Forelimb muscle (tissue), 1 donor: ENCODE measurements at places on chromosomes 4 and X.

DNA sequence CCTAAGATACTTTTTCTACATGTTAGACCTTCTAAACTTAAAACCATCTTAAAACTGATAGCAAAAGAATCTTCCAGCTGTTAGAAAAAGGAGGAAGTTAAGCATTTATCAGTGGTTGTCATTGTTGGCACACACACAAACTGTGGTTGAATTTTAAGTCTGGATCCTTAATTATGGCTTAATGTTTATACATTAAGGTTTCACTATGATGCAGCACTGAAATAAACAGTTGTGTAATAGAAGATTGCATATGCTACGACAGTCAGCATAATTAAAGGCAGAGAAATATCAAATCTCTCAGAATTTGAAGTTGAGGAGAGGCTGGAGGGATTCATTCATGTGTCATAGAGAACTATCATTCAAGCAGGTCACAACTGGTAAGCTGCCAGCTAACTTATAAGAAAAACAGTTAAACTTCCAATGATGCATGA is 32.3 kb downstream of the ADGRA3 start:
- no peak for DNase-seq

DNA sequence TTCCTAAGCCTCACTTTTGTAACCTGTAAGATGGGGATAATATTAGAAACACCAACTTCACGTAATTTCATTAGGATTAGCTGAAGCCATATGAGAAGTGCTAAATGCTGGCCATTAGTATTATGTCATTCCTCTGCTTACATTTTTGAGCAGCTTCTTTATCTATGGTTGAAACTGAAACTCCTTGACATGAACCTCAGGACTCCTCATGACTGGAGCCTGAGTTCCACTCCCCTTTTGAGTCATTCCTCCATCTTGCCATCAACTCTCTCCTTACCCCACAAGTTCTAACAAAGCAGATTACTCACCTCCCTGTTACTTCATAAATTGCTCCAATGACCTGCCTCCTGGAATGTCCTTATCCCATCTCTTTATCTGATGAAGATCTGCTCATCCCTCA is 123.2 kb upstream of the KCNIP4 start:
- no peak for DNase-seq

- DNase-seq: no peak
These were observed 7.1 kb downstream of the CCDC160 start for GRCh38 chrX:134244043-134244442.

DNA sequence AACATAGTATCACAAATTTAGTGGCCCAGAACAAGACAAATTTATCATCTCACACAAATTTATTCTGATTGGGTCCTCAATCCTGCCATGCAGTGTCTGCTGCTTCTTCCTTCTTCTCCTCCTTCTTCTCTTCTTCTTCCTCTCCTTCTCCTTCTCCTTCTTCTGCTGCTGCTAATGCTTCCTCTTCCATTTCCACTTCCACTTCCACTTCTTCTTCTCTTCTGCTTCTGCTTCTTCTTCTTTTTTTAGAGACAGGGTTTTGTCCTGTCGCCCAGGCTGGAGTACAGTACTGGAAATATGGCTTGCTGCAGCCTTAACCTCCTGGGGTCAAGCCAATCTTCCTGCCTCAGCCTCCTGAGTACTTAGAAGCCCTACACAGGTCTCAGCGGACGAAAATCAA is 37.5 kb downstream of the FGFBP1 start:
- DNase-seq: no peak

DNA sequence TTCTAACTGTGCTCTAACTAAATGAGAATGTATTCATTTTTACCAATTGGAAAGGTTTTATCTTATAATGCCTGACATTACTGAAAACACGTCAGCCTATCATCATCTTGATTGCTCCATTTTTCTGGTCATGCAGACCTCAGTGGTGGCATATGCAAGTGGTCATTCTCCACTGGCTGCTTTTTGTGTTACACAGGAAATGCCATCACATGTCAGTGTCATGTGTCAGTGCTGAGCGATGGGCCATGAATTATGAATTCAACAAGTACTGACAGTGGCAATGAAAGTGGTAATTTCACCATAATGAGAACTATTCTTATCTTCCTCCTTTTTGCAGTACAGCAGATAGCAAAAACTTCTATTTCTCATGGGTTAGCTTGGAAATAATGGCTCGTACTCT is 190.5 kb downstream of the PACRGL start:
- DNase-seq: no peak

DNA sequence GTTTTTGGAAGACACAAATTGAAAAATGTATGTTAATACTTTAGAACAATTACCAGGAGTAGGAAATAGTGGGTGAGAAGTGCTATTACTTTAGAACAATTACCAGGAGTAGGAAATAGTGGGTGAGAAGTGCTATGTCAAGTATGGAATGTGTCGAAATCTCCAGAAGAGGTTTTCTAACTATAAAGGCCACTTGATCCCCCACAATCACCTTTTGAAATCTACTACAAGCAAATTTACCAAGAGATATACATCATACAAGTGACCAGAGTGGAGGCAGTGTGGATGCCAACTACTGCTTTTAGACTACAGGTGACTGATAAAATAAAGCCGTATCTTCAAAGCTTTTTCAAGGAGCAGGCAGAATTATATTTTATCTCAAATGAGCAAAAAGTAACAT is 43.1 kb downstream of the MAB21L2 start:
- DNase-seq: no peak
